Sciatic nerve (tissue), 2 donors: ENCODE measurements at places on chromosomes 13 and 19. TPM values are rescaled to one million over a fixed set of nuclear protein-coding genes. Genes with fewer than 3 reads are reported as not detected.

SIGLEC11 gene
- total RNA-seq = 1.6 TPM

CADM4 gene
- total RNA-seq = 175 TPM

SYNE4 gene
- total RNA-seq = 0.67 TPM

ZNF256 gene
- 6.5 TPM for total RNA-seq

PGLYRP2 gene
- not detected for total RNA-seq

ZNF559 gene
- 45.6 TPM for total RNA-seq

ZNF610 gene
- 5.5 TPM for total RNA-seq

MISP3 gene
- 5.6 TPM for total RNA-seq

VSTM2B gene
- not detected for total RNA-seq

ZNF93 gene
- total RNA-seq = 3.6 TPM

SBNO2 gene
- 131 TPM for total RNA-seq

HIPK4 gene
- total RNA-seq = 0.36 TPM
